ENCODE measurements at places on chromosomes 7 and 10.

DNA sequence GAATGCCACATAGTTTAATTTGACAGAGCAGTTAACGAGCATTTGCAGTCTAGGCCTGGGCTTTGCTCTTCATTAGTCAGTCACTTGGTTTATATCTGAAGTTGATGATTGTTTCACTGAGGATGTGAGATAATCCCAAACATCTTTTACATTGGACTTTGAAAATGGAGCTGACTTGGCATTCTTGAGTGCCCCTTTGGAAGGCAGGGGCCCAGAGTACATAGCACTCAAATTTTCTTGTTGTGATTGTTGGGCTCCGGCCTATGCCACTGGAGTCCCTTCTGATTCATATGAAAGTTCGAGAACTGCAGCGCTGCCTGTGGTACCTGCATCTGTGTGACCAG, 21.9 kb downstream of the DNAJB6 start:
- DNase-seq: no peak

GRCh38 chr7:66837007-66837406, 84.0 kb upstream of the TMEM248 start:
- DNase-seq: no peak

- no peak for DNase-seq
These were observed 49.6 kb upstream of the PSMG3 start for GRCh38 chr7:1619152-1620079.

DNA sequence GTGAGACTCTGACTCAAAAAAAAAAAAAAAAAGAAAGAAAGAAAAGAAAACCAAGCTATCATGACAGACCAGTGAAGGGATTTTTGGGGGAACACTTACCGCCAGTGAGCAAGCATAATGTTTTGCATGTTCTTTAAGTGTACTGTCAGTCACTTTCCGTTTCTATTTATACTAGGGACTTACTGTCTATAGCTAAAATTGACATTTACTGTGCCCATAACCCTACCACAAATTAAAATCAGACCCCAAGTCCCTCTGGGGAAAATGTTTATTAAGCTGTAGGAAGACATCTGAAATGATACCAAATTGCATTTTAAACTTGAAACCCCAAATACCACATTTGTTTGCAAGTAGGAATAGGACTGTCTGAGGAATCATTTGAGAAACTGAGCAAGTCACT, 252.8 kb downstream of the TRIL start:
- DNase-seq: no peak

DNA sequence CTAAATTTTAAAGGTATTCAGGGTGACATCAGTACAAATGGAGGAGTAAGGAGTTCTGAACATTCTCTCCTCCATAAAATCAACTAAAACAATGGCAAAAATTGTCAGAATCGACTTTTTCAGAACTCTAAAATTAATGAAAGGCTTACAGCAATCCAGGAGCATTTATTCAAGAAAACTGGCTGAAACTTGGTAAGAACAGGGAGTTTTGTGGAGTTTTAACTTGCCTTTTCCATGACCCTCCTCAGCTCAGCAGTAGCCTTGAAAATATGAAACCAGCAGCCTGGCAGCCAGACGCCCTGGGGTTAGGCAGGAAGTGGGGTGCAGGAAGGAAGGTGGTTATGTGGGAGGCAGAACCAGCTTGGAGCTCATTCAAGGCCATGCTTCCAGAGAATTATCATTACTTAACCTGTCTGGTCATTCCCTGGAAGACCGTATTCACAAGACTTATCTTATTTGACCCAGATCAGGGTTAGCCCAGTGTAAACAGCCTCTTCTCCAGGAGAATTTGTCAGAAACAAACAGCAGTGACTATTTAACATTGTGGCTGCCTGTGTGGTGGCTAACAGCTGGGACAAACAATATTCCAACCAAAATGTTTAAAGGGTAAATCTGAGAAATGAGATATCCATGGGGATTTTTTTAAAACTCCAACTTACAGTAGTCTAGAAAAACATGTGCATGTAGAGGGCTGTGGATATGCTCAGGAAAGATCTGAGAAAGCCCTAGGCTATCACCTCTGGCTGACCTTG, 75.7 kb upstream of the MACROH2A2 start:
- DNase-seq: no peak

- no peak for DNase-seq
These were observed 107.4 kb downstream of the WDFY4 start for GRCh38 chr10:48792121-48792520.

DNA sequence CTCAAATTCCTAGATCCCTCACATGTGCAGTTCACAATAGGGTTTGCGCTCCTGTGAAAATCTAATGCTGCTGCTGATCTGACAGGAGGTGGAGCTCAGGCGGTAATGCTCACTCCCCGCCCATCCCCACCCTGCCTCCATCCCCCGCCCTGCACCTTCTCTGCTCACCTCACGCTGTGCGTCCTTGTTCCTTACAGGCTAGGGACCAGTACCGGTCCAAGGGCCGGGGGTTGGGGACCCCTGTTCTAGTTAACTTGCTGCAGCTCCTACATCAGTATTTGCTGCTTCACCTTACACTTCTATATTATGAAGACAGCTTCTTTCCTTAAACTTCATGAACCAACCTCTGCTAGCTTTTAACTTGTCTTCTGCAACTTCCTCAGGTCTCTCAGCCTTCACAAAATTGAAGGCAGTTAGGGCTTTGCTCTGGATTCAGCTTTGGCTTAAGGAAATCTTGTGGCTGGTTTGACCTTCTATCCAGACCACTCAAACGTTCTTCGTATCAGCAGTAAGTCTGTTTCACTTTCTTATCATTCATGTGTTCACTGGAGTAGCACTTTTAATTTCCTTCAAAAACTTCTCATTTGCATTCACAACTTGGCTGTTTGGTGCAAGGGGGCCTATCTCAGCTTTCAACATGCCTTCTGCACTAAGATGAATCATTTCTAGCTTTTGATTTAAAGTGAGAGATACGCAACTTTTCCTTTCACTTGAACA, 1.7 kb upstream of the TNKS2 start:
- DNase-seq: peak; percentile 39

DNA sequence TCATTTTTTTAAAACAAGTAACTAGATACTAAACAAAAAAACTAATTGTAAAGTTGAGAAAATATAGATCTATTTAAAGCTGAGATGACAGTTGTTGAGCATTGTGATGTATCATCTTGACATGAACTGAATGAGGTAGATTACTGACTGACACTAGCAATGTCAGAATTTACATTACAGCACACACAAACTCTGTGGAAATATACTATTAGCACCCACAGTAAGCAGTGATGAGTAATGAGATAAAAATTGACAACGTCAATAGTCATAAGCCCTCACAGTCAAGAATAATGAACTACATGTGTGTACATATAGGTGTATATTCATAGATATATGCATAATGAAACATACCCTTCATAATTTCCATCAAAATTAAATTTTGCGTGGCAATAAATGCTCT, 368.4 kb downstream of the TFEC start:
- DNase-seq: no peak

- no peak for DNase-seq
These were observed 81.1 kb upstream of the GTF2IRD1 start for GRCh38 chr7:74372511-74373111.

- no peak for DNase-seq
These were observed 56.3 kb downstream of the PRKAR2B start for GRCh38 chr7:107100824-107101223.

DNA sequence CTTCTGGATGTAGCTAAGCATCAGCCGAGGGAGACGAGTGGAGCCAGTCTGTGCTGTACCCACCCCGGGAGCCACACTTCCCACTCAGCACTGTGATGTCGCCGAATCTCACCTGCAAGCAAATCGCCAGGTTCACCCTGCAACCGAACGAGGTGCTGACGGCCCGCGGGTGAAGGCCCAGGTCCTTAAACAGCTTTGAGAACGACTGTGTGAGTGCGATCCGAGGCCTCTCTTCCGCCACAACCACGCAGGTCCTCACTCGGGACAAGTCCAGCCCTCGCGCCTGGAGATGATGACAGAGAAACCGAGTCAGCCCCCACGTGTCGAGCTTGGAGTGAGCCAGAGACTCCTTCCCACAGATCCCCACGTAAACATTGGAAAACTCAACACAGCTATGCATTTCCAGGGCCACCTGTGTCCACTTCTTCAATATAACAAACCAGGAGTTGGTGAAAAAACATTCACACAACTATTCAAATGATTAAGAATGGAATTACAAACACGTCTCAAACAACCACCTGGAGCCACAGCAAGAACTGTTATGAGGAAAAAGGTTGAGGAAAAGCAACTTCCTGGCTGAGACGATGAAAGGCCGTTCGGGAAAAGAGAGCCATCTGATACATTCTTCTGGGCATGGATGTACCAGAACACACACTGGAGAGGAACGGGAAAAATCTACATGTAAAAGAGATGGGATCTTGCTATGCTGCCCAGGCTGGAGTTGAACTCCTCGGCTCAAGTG, 191.8 kb downstream of the ZMYND11 start:
- DNase-seq: no peak
